ENCODE measurements at places on chromosomes 12 and 14. TPM values are rescaled to one million over a fixed set of nuclear protein-coding genes. Genes with fewer than 3 reads are reported as not detected.

GRCh38 chr12:3730111-3730510 is 22.8 kb downstream of the CRACR2A start:
- DNase-seq = no peak

GRCh38 chr12:72889791-72890190 is 617.6 kb downstream of the TRHDE start:
- no peak for DNase-seq

DNA sequence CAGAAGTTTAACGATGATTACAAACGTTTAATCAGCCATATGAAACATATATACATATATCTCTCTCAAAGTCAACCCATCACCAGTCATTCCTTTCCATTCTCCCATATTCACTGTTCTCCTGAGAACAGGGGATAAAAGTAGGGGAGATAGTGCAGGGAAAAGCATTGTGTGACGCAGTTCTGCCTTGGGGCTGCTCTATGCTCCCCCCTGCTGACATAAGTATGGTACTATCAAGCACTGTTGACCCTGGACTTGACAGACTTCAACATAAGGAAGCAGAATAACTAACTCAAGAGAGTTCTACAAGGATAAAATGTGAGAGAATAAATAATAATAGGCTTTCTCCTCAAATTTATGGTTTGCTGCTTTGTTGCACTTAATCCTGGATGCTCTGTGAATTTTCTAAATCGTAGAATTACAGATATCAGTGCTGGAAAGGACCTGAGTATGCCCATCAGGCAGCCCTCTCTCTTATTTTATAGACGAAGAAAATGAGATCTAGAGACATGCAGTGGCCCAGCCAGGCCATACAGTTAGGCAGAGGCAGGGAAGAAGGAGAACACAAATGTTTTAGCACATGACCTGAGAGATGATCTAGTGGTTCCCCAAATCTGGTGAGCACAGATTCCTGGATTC is 87.2 kb downstream of the SCN8A start:
- no peak for DNase-seq

CPNE6 gene
- total RNA-seq = 0.12 TPM

RDH11 gene
- total RNA-seq = 59.8 TPM

FOXM1 gene
- 155 TPM for total RNA-seq

Measured in activated CD8-positive, alpha-beta memory T cell treated with anti-CD3 and anti-CD28 coated beads, Interleukin-2, amount 10 ng/mL, durations not matched to agents 7 days and 5 days (primary cell).